Adrenal gland (tissue), 19 donors: ENCODE measurements at places on chromosomes 2 and 18. TPM values are rescaled to one million over a fixed set of nuclear protein-coding genes. Genes with fewer than 3 reads are reported as not detected.

DNA sequence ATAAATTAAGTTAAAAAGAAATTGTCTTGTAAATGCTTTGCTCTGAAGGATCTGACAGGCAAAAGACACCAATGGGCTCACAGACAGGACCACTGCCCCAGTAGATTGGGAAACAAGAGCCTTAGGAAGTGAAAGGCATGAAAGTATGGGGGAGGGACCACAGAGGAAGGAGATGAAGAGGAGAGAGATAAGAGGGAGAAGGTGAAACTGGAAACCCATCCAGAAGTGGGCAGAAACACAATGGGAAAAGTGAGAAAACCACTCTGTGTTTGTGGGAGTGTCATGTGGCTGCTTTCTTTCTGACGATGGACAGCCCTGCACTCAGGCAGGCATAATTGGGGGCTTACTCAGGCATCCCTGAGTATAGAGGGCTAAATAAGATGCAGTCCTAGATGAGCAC, 101.5 kb upstream of the STON1 start:
- DNase-seq, result no peak

DNA sequence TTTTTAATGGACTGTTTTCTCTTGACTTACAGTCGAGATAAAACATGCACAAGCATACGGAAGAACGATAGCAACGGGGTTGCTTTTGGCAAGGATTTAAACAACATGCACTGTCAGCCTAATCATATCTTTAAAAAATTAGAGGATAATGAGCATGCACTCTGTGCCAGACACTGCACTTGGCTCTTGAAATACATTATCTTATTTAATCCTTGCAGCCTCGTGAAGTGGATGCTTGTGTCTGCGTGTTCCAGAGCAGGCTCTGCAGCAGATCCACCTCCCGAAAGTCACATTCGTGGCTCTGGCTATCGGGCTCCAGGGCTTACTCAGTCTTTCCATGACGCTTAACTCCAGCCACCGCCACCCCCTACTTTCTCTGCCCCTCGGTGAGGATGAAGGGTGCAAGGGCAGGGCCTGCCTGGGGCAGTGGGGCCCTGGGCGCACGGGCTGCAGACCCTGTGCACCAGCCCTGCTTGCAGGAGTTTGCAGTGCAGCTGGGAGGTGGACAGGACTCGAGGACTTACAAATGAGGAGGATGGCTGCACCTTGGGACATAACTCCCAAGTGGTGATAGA, 61.7 kb downstream of the ACKR3 start:
- DNase-seq, result no peak

- no peak for DNase-seq
Observed at GRCh38 chr2:19494241-19494640, 135.8 kb upstream of the OSR1 start.

DNA sequence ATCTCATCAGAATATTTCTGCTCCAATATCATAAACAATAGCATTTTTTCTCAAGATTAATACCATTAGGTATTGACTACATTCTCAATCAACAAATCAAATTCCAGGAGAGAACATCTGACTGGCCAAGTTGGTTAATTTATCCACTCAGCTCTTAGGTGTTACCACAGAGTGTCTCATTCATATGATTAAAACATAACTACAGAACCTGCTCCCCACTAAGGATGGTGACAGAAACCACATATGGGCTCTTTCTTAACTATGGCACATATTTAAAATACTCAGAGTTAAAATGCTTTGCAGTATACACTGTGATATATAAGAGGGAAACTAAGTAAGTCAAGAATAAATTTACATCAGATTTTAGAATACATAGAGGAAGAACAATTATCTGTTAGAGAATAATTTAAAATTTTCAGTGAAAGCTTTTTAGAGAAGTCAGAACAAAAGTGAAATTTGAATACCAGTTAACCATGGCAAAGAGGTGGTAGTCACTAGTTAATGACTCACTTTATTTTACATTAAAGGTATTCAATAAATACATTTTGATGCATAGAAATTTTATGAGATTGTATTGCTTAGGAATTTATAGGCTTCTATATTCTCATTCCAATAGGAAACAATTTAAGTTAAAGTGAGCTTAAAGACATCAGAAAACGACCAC, 1120.8 kb upstream of the TMEFF2 start:
- DNase-seq, result no peak

Gene RAB12
- 29.7 TPM for total RNA-seq

DNA sequence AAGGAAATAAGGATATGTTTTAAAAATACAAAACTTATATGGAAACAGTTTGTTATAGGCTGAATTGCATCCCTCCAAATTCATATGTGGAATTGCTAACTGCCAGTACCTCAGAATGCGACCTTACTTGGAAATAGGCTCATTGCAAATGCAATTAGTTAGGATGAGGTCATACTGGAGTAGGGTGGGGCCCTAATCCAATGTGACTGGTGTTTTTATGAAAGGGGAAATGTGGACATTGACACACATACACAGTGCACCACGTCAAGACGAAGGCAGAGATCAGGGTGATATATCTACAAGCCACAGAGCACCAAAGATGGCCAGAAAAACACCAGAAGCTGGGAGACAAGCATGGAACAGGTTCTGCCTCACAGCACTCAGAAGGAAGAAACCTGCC, 494.2 kb downstream of the TSN start:
- DNase-seq, result no peak

Gene LONRF2
- 110 TPM for total RNA-seq

Gene SLC9A4
- total RNA-seq, result not detected

DNA sequence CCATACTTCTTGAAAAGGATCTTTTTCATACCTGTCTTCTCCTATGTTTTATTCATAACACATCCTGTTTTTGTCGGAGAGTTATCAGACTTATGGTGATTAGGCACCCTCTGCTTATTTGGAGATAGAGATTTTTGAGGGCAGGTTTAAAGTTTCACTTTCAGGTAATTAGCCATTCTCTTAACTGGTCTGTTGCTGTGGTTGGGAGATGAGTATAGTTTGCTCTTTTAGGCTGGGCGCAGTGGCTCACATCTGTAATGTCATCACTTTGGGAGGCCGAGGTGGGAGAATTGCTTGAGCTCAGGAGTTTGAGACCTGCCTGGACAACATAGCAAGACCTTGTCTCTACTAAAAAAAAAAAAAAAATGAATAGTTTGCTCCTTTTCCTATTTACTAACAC, 25.3 kb downstream of the SFTPB start:
- no peak for DNase-seq

DNA sequence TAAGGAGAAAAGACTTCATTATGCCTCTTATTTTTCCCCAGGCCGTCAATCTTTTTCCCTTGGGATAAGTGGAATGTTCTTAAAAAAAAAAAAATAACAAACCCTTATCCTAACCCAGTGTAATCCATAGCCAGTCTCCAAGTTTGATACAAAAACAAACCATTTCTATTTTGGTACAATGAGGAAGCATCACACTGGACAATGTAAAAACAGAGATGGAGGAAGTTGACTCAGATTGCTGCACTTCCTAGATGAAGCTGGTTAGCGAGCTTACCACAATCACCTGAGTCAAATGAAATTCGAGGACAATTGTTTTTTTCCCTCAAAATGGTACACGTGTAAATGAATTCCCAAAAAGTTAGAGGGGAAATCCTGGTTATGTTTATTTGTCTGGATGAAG, 259.7 kb downstream of the TCF4 start:
- DNase-seq, result no peak

- peak; percentile 84 for DNase-seq
Observed at GRCh38 chr2:45874344-45874743, 222.9 kb downstream of the PRKCE start.
